ENCODE measurements at places on chromosomes 3 and 15. TPM values are rescaled to one million over a fixed set of nuclear protein-coding genes. Genes with fewer than 3 reads are reported as not detected.

Gene LSMEM2
- total RNA-seq: not detected

Gene MESP2
- not detected for total RNA-seq

Gene SLCO2A1
- 131 TPM for total RNA-seq

Gene ST6GAL1
- total RNA-seq: 141 TPM

Gene NECTIN3
- 31.6 TPM for total RNA-seq

Gene PRSS50
- 0.89 TPM for total RNA-seq

DNA sequence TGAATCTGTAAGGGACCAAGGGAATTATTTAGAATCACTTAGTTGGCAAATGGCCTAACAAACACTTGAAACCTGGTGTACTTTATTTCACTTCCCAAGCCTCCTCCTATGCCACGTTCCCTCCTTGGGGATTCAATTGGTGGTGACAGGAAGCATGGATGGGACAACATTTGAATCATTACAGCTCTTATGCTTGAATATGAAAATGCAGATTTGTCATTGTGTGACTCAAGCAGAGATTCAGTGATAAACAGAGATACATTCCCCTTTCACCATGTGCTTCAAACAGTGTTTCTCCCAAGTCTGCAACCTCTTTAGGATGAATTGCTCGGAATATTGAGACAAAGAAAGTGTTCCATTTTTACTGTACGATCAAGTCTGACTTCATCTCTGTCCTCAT lies 32.7 kb upstream of the MED12L start:
- no peak overlapping the region for H3K4me3 ChIP-seq
- no peaks in the 10 kb centered on the region for H3K36me3 ChIP-seq
- H3K27me3 ChIP-seq: no peaks in the 10 kb centered on the region

GRCh38 chr3:111299192-111299615 lies 227.6 kb downstream of the NECTIN3 start:
- DNase-seq: no peak
- no peaks in the 10 kb centered on the region for H3K4me1 ChIP-seq
- no peak overlapping the region for H3K27ac ChIP-seq
- no peak overlapping the region for H3K4me3 ChIP-seq

GRCh38 chr3:144586382-144586781 lies 614.8 kb downstream of the DIPK2A start:
- no peaks in the 10 kb centered on the region for H3K36me3 ChIP-seq
- no peak for DNase-seq
- H3K27ac ChIP-seq: no peak overlapping the region
- no peaks in the 10 kb centered on the region for H3K4me1 ChIP-seq

DNA sequence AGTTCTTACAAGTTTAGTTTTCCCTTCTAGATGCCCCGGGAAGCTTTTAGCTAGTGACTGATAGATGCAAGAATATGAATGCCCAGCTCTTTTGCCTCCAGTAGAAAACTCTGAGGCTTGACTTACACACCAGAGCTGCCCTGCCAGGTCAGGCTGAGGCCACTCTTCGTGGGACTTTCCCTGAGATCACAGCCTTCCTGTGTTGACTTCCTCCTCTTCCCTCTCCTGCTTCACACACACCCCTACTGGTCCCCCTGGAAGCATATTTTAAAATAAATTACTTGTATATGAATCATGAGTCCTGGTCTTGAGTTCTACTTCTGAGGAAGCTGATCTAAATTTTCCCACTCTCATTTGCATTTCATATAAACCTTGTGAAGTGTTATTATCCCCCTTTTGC lies 413.7 kb downstream of the PDCD6IP start:
- H3K4me1 ChIP-seq: peaks cover 15% of the 10 kb centered on the region
- H3K27me3 ChIP-seq: no peaks in the 10 kb centered on the region
- DNase-seq: peak; percentile 60

All from upper lobe of left lung (tissue), 6 donors.